ENCODE measurements at places on chromosomes 3 and 15. TPM values are rescaled to one million over a fixed set of nuclear protein-coding genes. Genes with fewer than 3 reads are reported as not detected.

- H3K27me3 ChIP-seq = peaks cover 6% of the 10 kb centered on the region
- H3K4me3 ChIP-seq = no peak overlapping the region
- DNase-seq = no peak
Measured at GRCh38 chr3:128504533-128504915, 11.5 kb upstream of the GATA2 start.

Gene CEMIP
- not detected for total RNA-seq

- no peaks in the 10 kb centered on the region for H3K36me3 ChIP-seq
- H3K4me3 ChIP-seq = no peak overlapping the region
- H3K27ac ChIP-seq = no peak overlapping the region
Measured at GRCh38 chr15:63514531-63514943, 10.1 kb downstream of the USP3 start.

Gene ECE2
- not detected for total RNA-seq

GRCh38 chr3:30011237-30011803, 595.1 kb upstream of the TGFBR2 start:
- no peak for DNase-seq
- H3K36me3 ChIP-seq = no peaks in the 10 kb centered on the region
- no peaks in the 10 kb centered on the region for H3K27me3 ChIP-seq
- H3K27ac ChIP-seq = no peak overlapping the region
- no peak overlapping the region for H3K4me3 ChIP-seq

DNA sequence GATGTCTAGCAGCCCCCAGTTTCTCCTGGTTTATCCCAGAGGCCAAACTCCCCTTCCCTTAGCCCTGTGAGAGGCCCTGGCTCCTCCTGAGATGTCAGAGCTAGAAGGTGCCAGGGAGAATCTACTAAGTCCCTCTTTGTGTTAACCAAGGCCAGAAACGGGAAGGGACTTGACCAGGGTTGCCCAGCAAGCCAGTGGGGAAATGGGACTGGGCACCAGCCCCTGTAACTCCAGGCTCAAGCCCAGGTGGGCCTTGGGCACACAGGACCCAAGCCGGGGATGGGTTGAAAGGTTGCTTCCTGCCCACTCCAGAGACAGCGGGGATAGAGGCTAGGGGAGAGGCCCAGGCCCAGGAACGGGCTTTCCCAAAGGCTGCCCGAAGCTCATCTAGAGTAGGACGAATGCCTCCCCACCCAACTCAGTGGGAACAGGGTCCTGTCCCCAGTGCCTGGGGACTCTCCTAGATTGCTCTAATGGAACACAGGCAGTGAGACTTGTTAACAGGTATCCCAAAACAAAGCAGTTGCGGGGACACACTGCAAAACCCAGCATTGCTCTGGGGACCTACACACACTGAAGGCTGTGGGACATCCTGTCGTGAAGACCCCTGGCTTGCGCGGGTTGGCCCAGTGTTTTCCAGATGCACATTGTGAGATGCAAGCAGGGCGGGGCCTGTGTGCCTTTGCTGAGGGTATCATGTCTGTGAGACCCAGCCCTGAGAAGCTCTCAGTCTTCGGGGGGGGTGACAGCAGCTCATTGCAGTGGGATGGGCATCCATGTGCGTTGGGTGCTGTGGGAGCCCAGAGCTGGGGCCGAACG, 12.9 kb upstream of the TXNRD3 start:
- H3K4me1 ChIP-seq = no peaks in the 10 kb centered on the region
- no peak overlapping the region for H3K27ac ChIP-seq
- DNase-seq = no peak
- no peaks in the 10 kb centered on the region for H3K36me3 ChIP-seq

DNA sequence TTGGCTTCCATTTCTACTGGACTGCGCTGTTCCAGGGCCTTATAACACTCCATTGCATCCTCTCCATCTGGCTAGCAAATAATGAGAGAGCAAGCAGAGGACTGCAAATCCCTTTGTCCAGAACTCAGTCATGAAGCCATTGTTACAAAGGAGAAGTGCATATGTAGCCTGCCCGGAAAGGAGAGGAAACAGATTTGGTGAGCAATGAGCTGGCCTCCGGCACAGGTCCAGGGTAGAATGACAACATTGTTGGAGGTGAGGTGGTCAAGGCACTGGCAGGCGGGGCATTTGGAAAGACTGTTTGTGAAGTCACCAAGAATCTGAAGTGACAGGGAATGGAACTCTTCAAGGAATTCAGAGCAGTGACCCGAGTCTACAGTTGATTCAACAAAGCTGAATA, 25.0 kb upstream of the ATP1B3 start:
- no peak overlapping the region for H3K27ac ChIP-seq
- no peak overlapping the region for H3K4me3 ChIP-seq
- no peaks in the 10 kb centered on the region for H3K27me3 ChIP-seq
- H3K4me1 ChIP-seq = peaks cover 9% of the 10 kb centered on the region

DNA sequence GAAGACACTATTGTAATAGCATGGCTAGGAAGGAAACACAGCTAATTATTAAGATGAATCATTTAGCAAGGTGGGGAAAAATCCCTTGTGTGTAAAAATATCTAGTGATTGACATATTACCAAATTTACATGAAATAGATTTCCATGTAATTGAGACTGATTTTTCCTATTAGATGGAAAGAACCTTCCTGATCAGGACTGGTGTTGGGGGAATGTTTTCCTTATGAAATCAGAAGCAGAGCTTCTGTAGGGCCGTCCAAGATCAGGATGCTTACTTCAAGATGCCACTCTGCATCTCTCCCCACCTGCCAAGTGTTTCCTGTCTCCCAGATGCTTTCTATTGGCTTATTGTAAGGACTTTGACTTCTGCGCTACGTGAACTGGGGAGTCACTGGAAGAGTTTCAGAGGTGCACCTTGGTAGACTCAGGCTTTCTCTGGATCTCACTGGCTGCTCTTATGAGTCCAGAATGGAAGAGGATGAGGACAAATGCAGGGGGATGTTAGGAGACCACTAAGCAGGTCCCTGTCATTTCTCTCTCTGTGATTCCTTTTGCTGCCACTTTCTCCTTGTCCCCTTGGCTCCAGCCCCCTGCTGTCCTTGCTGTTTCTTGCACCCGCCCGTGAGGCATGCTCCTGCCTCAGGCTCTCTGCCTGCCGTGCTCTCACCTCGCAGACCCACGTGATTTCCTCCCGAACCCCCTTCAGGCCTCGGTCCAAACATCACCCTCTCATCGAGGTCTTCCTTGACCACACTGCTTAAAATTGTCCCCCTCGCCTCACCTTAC, 30.1 kb downstream of the BTD start:
- DNase-seq = no peak
- H3K36me3 ChIP-seq = no peaks in the 10 kb centered on the region
- peaks cover 39% of the 10 kb centered on the region for H3K4me1 ChIP-seq
- H3K27me3 ChIP-seq = no peaks in the 10 kb centered on the region
- H3K4me3 ChIP-seq = no peak overlapping the region

DNA sequence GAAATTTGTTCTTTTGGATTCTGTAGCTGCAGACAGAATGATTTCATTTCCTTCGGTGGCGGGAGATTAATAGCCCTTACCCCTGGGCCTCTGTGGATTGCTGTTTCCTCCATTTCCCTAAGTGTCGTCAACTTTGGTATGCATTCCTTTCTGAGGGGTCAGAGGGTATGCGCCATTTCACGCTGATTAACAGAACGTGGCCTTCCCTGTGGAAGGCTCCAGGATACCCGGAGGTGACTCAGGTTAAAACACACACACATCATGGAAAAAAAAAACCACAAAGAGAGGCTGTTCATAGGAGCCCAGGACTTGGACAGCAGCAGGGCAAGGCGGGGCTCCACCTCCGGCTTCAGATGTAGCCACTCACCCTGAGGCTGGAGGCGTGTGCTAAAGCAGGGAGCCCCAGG, 51.9 kb downstream of the EPHB1 start:
- no peak overlapping the region for H3K27ac ChIP-seq
- no peak for DNase-seq
- H3K4me3 ChIP-seq = no peak overlapping the region
- no peaks in the 10 kb centered on the region for H3K27me3 ChIP-seq

DNA sequence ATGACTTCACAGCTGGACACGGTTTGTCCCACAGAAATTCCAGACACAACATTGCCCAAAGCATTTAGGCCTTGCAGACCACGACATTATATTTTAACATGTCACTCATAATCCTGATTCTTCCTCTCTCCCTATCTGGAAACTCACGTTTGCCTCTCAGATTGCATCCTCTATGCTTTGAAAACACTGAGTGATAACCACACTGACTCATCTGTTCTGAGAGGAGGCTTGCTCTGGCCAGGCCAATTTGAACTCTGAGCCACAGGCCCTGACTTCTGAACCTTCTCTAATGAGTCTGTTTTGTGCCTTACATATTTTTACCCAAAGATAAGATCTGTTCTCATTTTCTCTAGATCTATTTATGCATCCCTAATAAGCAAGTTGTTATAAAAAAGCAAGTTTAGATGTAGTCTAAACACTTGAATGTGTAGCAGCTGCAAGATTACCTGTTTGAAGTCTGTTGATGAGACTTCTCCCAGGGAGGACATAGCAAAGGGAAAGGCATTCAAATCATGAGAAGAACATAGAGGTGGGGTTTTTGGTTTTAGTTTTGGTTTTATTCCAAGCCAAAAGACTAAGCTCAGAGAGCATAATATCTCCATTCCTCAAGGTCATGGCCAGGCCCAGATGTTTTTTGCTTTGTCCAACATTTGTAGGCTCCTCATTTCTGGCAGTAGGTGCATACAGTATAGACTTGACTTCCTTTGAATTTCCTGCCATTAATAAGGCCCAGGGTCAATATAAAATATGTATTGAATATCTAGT, 234.4 kb upstream of the LRTM1 start:
- H3K27me3 ChIP-seq = no peaks in the 10 kb centered on the region
- no peaks in the 10 kb centered on the region for H3K4me1 ChIP-seq
- no peak for DNase-seq
- no peak overlapping the region for H3K4me3 ChIP-seq

DNA sequence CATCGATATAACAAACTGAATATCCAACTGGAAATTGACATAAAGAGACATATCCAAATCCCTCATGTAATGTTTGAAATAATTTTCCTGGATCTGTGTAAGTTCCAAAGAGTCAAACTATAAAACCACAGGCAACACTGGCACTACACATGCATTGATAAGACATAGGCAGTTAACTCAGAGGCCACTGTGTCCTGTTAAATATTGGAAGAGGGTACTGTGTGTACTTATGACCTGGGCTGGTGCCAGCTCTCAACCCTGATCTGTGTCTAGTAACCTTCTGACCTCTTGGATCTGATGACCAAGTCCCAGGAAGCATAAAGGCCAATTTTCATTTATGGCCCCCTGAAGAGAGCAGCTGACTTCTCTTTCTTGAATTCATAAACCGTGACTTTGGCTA, 4.5 kb downstream of the NR1I2 start:
- no peaks in the 10 kb centered on the region for H3K36me3 ChIP-seq
- H3K4me1 ChIP-seq = no peaks in the 10 kb centered on the region
- no peaks in the 10 kb centered on the region for H3K27me3 ChIP-seq
- no peak for DNase-seq

DNA sequence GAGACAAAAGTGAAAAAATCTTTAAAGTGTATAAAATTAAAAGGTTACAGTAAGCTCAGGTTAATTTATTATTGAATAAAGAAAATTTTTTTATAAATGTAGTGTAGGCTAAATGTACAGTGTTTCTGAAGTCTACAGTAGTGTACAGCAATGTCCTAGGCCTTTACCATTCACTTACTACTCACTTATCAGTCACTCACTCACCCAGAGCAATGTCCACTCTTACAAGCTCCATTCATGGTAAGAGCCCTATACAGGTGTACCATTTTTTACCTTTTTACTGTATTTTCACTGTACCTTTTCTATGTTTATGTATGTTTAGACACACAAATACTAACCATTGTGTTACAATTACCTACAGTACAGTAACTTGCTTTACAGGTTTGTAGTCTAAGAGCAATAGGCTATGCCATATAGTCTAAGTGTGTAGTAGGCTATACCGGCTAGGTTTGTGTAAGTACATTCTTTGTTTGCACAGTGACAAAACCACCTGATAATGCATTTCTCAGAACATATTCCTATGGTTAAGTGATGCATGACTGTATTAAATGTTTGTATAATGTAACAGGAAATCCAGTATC, 38.1 kb upstream of the NECTIN3 start:
- no peaks in the 10 kb centered on the region for H3K36me3 ChIP-seq
- no peaks in the 10 kb centered on the region for H3K27me3 ChIP-seq

Gene PDIA5
- 2.3 TPM for total RNA-seq

Gene GATM
- 92.1 TPM for total RNA-seq

GRCh38 chr3:45773714-45774449, 22.5 kb downstream of the SLC6A20 start:
- no peak overlapping the region for H3K27ac ChIP-seq
- DNase-seq = no peak
- H3K4me3 ChIP-seq = no peak overlapping the region
- no peaks in the 10 kb centered on the region for H3K36me3 ChIP-seq
- H3K4me1 ChIP-seq = peaks cover 9% of the 10 kb centered on the region

GRCh38 chr3:49298511-49298910, 21.5 kb upstream of the C3orf62 start:
- peaks cover 27% of the 10 kb centered on the region for H3K4me1 ChIP-seq
- H3K27ac ChIP-seq = no peak overlapping the region
- no peak overlapping the region for H3K4me3 ChIP-seq
- H3K36me3 ChIP-seq = no peaks in the 10 kb centered on the region

Gene CISH
- total RNA-seq = 50.5 TPM

DNA sequence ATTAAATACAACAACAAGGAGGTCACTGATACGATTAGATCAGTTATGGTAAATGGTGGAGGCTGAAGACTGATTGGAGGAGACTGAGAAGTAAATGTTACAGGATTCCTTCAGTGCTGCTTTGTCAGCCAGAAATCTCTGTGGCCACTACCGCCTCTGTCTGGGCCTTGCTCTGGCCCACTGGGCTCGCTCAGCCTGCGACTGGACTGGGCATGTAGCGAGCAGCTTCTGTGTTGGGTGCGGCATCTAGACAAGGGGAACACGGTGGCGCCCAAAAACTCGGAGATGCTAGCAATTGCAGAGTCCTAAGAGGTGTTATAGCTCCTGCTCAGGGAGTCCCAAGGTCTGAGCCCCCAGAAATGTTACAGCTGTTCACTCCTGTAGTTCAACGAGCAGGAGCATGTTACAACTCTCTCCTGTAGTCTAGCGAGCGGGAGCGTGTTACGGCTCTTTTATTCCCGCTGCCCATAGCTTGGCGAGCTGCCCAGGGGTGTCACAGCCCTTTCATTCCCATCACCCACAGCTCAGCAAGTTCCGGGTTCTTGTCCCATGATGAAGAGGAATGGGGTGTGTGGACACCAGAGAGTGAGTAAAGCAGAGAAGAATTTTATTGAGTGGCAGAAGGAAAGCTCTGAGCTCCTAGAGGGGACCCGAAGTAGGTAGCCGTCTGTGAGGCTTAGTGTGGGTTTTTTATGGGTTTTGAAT, 24.7 kb downstream of the SLC15A2 start:
- no peak overlapping the region for H3K27ac ChIP-seq
- no peak for DNase-seq
- no peaks in the 10 kb centered on the region for H3K4me1 ChIP-seq
- no peak overlapping the region for H3K4me3 ChIP-seq
- no peaks in the 10 kb centered on the region for H3K27me3 ChIP-seq

Gene CRTAP
- total RNA-seq = 87.3 TPM

Gene UBAP1L
- 0.65 TPM for total RNA-seq

GRCh38 chr3:187777331-187777941, 32.2 kb upstream of the BCL6 start:
- no peak overlapping the region for H3K27ac ChIP-seq
- no peaks in the 10 kb centered on the region for H3K4me1 ChIP-seq
- no peaks in the 10 kb centered on the region for H3K27me3 ChIP-seq

All from gastrocnemius medialis (tissue), 4 donors.